Stimulated activated CD8-positive, alpha-beta memory T cell treated with anti-CD3 and anti-CD28 coated beads, Interleukin-7, amount 100 ng/mL, for 1 hour (primary cell): ENCODE measurements at places on chromosomes 5 and 9.

- DNase-seq: no peak
These were observed 7.5 kb upstream of the TTC1 start for GRCh38 chr5:160001457-160001856.

GRCh38 chr5:148986636-148987035, 76.2 kb downstream of the SH3TC2 start:
- DNase-seq: no peak

DNA sequence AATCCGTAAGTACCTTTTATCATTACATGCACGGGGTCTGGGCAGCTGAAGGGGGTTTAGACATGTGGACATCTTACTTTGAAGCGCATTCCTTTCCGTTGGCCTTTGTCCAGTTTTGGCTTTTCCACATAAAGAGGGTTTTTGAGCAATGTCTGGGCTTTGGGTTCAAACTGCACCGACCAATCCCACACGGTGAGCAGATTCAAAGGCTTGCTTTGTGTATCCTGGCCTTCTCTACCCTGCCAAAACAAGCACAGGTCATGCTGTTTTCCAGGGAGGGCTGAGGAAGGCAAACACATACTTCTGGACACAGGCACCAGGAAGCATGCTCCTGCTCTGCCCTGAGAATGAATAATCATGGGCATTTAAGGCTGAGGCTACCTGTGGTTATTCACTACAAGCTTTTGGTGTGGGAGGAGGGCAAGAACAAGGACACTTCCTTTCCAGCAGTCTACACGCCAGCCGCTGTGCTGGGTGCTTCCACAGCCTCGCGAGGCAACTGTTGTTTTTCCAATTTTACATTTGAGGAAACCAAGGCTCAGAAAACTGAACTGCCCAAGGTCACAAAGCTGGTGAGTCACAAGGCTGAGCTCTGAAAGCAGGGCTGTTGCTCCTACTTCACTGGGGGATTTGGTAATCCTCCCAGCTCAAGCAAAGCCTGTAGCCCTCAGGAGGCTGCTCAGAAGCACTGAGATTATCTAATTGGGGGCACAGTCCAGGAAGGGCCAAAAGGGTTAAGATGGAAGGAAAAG, 59.8 kb upstream of the GOLPH3 start:
- DNase-seq: no peak

GRCh38 chr5:78985725-78986223, 664 bp upstream of the ARSB start:
- DNase-seq: no peak

GRCh38 chr9:34650816-34651215, 1.2 kb upstream of the IL11RA start:
- DNase-seq: no peak

GRCh38 chr5:124919747-124920525, 173.5 kb upstream of the ZNF608 start:
- DNase-seq: no peak

DNA sequence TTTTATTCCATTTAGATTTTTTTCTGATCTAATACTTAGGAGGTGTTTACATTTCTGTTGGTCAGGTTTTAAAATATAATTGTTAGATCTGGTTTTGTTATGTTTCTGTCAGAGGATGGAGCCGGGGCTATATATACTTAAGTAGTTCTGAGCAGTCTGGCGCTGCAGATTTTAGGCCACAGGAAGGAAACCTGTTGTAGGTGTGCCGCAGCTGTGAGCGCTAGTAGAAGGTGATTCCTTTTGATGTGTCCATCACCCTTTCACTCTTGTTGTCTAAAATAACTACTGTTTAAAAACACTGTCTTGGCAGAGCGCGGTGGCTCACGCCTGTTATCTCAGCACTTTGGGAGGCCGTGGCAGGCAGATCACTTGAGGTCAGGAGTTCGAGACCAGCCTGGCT, 17.0 kb downstream of the ZBTB34 start:
- DNase-seq: no peak

- DNase-seq: no peak
These were observed 128.3 kb upstream of the PHYKPL start for GRCh38 chr5:178360926-178361235.

DNA sequence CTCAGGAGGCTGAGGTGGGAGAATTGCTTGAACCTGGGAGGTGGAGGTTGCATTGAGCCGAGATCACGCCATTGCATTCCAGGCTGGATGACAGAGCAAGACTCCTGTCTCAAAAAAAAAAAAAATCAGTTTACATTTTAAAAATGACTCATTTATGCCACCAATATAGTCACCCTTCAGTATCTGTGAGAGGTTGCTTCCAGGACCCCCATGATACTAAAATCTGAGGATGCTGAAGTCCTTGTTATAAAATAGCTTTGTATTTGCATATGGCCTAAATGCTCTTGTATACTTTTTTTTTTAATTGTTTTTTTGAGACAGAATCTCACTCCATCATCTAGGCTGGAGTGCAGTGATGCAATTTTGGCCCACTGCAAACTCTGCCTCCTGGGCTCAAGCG, 5.8 kb downstream of the OCLN start:
- DNase-seq: no peak

DNA sequence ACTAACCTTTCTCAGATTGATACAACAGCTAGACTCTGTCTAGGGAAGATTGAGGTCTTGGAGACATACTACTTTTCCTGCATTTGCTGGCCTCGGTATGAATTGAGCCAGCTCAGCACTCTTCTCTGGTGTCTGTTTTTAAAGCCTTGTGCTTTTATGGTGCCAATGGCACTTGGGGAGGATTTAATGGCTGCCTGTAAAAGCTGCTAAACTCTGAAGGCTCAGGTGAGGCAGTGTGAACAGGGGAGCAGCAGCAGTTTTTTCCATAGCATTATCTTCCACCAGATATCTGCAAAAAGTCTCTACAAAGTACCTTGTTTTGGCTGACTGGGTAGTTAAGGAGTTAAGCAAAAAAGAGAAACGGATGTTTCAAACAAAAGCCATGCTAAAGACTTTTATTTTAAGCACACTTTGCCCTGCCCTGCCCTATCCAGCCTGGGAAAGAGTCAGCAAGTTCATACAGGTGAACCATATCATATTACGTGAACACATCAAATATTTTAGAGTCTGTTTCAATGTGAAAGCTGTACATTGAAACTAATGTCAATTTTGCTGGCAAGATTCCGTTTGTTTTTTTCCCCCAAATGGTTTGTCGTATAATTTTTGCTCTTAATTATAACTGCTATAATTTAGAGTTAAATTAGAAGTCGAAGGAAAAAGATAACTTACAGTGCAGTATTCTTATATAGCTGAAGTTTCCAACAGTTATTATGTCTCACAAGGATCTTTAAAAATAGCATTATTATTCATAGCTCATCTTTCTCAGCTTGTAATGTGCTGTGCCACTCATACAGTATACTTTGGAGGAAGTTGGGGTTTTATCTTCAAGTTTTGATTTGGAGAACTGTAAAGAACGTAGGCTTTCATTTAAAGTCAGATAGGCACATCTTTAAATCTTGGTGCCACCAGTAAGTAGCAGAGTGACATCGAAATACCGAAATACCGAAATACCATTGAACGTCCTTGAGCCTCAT, 424.1 kb upstream of the CD180 start:
- no peak for DNase-seq

GRCh38 chr5:51449026-51449425, 65.8 kb downstream of the ISL1 start:
- no peak for DNase-seq

- no peak for DNase-seq
These were observed 200 bp downstream of the NPR3 start for GRCh38 chr5:32711362-32711680.

DNA sequence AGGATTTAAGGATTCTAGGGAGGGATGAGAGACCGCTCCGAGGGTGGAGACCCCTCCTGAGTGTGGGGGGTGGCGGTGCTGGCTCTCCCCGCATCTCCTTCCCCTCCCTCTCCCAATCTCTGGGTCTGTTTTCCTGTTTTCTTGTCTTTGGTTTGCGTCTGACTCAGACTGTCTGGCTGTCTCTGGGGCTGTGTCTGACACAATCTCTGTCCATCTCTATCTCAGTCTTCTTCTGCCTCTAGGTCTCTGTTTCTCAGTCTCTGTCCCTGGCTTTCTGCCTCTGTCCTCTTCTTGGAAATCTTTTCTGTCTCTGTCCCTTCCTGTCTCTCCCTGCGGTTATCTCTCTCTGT, 196 bp upstream of the GRM6 start:
- no peak for DNase-seq

DNA sequence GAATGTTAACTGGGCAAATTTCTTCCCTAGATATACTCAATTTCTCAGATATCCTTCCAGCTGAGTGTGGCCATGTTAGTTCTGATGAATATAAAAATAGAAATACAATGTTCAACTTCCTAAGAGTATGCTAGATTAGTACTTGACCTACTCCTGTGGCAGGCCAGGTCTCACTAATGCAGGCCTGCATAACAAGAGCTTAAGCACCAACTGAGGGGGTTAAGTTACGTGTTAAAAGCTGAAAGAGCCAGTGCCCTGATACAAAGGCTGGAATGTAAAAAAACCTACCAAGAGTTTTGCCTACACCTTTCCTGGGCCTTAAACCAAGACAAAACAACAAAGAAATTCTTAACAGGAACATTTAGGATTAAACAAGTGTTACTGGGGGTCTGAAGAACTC, 102.8 kb downstream of the MRPS30 start:
- no peak for DNase-seq

- no peak for DNase-seq
These were observed at the start of gene PCDHGA10 for GRCh38 chr5:141412854-141413539. TSS of gene PCDHGA10 (plus strand) at chr5:141412987. CDS start at chr5:141413176, 189 bp downstream.

DNA sequence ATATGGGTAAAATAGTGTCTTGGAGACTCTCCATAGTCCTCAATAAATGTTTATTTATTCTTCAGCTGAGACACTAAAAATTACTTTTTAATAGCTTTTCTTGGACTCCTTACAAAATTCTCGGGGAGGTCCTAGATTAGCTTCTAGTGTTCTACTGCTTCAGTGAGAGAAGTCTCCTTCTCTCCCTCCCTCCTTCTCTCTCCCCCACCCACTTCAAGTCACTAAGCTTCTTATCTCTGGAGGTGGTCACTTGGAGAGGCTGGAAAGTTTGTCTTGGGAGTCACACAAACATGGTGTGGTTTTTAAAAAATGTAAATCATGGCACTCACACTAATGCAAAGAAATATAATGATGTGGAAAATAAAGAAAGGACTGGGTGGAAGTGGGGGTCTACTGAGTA, 64.1 kb downstream of the SEMA6A start:
- DNase-seq: no peak

- no peak for DNase-seq
These were observed 563.9 kb upstream of the TLE4 start for GRCh38 chr9:79007701-79008483.

DNA sequence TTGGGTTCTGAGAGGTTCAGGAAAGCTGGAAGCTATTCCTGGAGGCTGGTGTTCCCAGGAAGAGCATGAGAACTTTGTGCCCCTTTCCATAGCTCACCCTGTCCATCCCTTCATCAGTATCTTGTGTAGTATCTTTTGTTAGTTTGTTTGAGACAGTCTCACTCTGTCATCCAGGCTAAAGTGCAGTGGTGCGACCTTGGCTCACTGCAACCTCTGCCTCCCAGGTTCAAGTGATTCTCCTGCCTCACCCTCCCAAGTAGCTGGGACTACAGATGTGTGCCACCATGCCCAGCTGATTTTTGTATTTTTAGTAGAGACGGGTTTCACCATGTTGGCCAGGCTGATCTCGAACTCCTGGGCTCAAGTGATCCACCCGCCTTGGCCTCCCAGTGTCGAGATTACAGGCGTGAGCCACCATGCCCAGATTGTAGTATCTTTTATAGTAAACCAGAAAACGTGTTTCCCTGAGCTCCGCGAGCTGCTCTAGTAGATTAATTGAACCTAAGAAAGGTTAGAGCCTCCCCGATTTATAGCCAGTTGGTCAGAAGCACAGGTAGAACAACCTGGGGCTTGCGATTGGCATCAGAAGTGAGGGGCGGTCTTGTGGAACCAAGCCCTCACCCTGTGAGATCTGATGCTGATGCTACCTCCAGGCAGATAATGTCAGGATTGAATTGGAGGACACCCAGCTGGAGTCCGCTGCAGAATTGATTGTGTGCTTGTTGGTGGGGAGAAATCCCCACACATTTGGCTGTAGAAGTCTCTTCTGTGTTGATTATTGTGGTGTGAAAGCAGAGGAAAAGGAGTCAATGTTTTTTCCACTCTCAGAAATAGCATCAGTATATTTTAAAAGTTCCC, 32.3 kb downstream of the ATP6V0E1 start:
- no peak for DNase-seq

DNA sequence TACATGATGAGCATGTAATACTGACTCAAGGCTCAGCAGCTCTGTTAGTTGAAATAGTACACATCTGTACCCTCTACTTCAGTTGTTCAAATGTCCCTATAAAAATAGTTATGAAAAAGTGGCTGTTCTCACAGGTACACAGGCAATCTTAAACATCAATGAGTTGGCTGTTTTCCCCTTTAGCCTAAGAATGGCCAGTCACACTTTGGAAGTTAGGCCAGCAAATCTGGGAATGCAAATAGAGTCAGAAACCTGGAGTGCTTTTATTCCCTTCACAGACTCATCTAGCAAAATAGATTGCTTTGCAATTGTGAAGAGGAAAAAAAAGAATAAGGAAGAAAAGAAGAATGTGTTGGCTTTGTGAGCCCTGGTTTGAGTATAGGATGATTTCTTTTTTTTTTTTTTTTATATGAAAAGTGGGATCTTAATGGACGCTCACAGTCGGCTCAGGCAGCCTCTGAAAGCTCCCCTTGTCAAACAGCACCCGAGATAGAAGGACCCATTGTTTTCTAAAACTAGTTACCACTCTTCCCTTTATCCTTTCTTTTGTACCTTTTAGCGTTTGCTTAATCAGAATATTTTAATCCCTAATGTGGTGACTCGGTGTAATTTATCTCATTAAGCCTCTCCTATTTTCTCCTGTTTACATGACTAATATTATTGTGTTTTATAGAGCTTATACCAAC, 27.9 kb upstream of the TLE1 start:
- no peak for DNase-seq

GRCh38 chr5:156147944-156148285, 179.0 kb upstream of the SGCD start:
- no peak for DNase-seq

- no peak for DNase-seq
These were observed 8.2 kb upstream of the GDNF start for GRCh38 chr5:37847978-37848425.

- DNase-seq: no peak
These were observed 126.0 kb downstream of the MLLT3 start for GRCh38 chr9:20496328-20496727.

GRCh38 chr9:34479431-34479866, 20.8 kb downstream of the DNAI1 start:
- no peak for DNase-seq

- no peak for DNase-seq
These were observed 47.4 kb upstream of the AFAP1L1 start for GRCh38 chr5:149224282-149224681.

DNA sequence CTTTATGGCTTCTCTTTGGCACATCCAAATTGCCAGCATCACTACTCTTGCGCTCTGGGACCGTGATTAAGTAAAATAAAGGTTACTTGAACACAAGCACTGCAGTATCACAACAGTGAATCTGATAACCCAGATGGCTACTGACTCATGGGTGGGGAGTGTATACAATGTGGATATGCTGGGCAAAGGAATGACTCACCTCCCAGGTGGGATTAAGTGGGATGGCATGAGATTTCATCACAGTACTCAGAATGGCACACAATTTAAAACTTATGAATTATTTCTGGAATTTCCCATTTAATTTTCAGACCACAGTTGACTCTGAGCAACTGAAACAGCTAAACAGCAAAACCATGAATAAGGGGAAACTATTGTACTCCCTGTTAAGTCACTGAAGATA, 4.3 kb downstream of the GFM2 start:
- no peak for DNase-seq

GRCh38 chr5:8750100-8750499, 795.8 kb downstream of the SEMA5A start:
- no peak for DNase-seq

- DNase-seq: no peak
These were observed 91.3 kb downstream of the UNC13B start for GRCh38 chr9:35253075-35253474.
